ENCODE measurements at places on chromosomes 7 and 10.

GRCh38 chr7:80635998-80636397 lies 2.4 kb upstream of the CD36 start:
- no peak for DNase-seq

DNA sequence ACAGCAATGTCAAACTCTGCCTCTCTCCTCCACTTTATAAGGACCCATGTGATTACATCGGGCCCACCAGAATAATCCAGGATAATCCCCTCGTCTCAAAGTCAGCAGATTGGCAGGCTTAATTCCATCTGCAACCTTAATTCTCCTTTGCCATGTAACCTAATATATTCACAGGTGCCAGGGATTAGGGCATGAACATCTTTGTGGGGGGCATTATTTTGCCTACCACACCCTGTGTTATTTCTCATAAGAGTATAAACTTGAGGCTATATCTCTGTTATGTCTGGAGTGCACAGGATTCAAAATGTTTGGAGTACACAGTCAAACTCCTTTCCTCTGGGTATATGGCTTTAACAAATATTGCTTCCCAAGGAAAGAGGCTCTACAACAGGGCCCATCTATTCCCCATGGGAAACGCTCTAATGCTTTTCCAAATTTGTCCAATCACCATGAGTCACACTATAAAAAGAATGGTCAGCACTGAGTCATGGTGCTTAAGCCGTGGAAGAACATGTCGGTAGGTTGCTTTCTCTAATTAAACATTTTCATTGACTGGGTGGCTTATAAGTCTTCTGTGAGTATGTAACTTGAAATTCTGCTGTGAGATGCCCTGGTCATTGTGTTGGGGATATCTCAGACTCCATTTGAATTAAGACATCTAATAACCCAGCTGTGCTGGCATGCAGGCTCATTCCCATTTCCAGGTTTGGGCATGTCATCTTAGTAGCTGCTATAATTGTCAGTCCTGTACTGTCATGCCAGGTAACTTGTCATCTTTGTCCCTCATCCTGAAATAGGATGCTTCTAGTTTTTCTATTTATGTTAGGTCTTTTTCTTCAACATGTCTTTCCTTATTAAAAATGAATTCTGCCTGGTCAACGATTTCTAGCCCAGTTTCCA lies 11.5 kb upstream of the AKR1B10 start:
- DNase-seq: no peak

- DNase-seq: no peak
These were observed 101.9 kb upstream of the TNRC18 start for GRCh38 chr7:5525271-5526099.

- no peak for DNase-seq
These were observed 320.8 kb upstream of the NFE2L3 start for GRCh38 chr7:25831062-25831691.

- no peak for DNase-seq
These were observed 643.1 kb downstream of the PARD3 start for GRCh38 chr10:34171957-34172527.

All from stimulated activated CD8-positive, alpha-beta memory T cell treated with anti-CD3 and anti-CD28 coated beads, Interleukin-7, amount 100 ng/mL, for 24 hours (primary cell).